Epithelial cell of proximal tubule (primary cell): ENCODE measurements at places on chromosomes 5 and 9. TPM values are rescaled to one million over a fixed set of nuclear protein-coding genes. Genes with fewer than 3 reads are reported as not detected.

- no peak for DNase-seq
Observed at GRCh38 chr9:137438591-137439157, 2.5 kb downstream of the ENTPD8 start.

PFN3 gene
- total RNA-seq = not detected in 2 replicates

FAM170A gene
- not detected in 2 replicates for total RNA-seq

GGTA1 gene
- 0.14 TPM in 1 of 2 replicates, not detected in the other for total RNA-seq

- DNase-seq = no peak
Observed at GRCh38 chr5:149376104-149376503, 3.0 kb downstream of the IL17B start.

ZMAT2 gene
- 38.3 and 43.6 TPM in 2 replicates for total RNA-seq

GRCh38 chr5:7878381-7878873 is 9.5 kb downstream of the MTRR start:
- no peak for DNase-seq

DNA sequence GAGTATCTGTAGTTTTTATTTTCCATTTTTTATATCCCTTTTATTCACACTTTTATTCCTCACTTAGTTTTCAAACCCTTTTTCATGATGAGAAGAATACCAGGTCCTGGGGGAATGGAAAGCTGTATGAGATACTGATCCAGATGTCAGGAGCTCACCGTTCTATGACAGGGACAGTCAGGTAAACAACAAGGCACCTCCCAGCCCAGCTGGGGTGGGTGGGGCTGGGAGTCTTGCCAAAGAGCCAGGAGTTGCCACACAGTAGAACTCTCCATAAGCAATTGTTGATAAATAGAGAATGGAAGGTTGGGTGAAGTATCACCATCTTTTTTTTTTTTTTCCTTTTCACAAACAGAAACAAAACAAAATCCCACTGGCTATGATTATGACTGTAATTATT is 225.8 kb downstream of the NSG2 start:
- DNase-seq = no peak

DNA sequence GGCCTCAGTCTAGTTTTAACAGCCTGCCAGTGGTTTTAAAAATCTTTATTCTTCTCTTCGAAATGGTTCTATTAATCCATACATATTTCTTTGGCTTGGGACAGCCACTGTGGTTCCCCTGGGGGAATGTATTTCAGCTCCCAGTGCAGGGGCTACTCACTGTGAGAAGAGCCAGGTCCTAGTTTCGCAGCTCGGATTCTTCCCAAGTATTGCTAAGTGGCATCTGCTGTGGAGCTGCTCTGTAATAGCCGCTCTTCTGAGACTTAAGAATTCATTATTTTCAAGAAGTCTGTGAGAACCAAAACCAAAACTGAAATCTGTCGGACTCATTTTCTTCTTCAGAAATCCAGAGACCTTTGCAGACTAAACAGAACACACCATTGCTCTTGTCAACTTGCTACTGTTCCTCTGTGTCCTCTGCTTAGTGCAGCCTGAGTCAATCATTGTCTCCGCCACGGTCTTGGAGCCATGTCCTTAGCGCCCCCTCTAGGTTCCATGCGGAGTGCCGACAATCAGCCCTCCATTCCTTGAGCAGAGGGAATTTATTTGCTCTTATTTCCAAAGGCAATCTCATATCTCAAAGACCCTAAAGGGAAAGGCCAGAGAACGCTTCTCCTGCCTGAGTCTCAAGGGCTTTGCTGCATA is 478.2 kb downstream of the SPATA31D1 start:
- no peak for DNase-seq

DAB2 gene
- 13.2 and 16.6 TPM in 2 replicates for total RNA-seq

- no peak for DNase-seq
Observed at GRCh38 chr9:78253285-78253684, 17.4 kb downstream of the CEP78 start.

GRCh38 chr9:33453999-33454660 is 6.7 kb upstream of the AQP3 start:
- no peak for DNase-seq

GRCh38 chr9:3719286-3719685 is 193.5 kb upstream of the RFX3 start:
- DNase-seq = no peak

- DNase-seq = no peak
Observed at GRCh38 chr9:117278471-117279035, 136.3 kb downstream of the ASTN2 start.

GRCh38 chr9:87592554-87593358 is 95.1 kb downstream of the DAPK1 start:
- no peak for DNase-seq

FRMD3 gene
- 1.4 and 2.4 TPM in 2 replicates for total RNA-seq

DNA sequence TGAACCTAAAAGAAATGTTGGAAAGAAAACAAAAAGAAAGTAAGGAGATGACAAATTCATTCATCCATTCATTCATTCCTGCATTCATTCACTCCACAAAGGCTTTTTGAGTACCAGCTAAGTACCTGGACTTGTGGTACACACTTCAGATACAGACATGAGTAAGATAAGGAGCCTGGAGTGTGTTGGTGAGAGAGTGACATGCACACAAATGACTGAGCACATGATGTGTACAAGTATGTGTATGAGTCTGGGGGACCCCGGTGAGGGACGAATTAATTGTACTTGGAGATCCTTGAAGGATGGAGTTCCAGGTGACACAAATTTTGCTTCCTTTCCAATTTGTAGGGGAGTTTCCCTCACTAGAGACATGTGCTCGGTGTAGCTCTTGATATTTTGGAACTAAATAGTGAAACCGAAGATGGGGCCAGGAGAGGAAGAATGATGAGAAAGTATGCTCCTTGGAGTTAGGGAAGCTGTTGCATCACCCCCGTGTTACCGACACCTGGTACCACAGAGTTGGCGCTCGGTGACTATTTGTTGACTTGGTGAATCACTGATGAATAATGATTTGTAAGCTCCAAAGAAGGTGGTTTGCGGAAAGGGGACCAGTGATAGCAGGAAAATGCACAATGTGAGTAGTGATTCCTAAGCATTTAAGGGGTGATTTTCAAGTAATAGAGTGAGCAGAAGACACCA is 509.8 kb downstream of the CCDC171 start:
- peak; percentile 55 for DNase-seq

TMEFF1 gene
- 3.5 and 7.8 TPM in 2 replicates for total RNA-seq

NDST1 gene
- total RNA-seq = 64.2 and 65.4 TPM in 2 replicates

- DNase-seq = no peak
Observed at GRCh38 chr5:154937186-154937717, 759 bp downstream of the GEMIN5 start.

GRM6 gene
- not detected in 2 replicates for total RNA-seq

GRCh38 chr9:73824671-73825070 is 672.5 kb upstream of the RORB start:
- no peak for DNase-seq

DNA sequence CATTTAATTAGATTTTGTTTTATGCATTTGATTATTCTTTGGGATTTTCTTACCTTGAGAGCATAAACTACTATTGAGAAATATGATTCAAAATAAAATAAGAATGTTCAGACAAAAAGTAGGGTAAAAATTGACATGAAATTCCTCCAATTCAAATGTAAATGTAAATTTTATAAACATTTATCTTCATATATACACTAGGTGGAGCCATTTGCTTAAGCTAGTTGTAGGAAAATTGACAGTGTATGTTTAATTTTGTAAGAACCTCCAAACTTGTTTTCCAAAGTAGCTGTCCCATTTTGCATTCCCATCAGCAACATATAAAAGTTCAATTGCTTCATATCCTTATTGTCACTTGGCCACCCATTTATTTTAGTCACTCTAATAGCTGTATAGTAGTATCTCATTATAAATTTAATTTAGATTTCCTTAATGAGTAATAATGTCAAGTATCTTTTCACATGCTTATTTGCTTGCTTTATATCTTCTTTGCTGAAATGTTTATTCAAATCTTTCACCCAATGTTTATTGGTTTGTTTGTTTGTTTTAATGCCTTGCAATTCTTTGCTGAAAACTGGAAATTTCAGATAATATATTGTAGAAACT is 37.6 kb upstream of the SLCO6A1 start:
- DNase-seq = no peak

- DNase-seq = no peak
Observed at GRCh38 chr9:113350937-113351336, 1.6 kb downstream of the BSPRY start.

- no peak for DNase-seq
Observed at GRCh38 chr5:74596927-74597326, 43.6 kb downstream of the ENC1 start.
